ENCODE measurements at places on chromosomes 12 and 14.
A peak's percentile ranks its signal among the peaks of the same experiment; 100 is the strongest.

GRCh38 chr14:60396718-60397343, 89.0 kb downstream of the C14orf39 start:
- no peak for DNase-seq

DNA sequence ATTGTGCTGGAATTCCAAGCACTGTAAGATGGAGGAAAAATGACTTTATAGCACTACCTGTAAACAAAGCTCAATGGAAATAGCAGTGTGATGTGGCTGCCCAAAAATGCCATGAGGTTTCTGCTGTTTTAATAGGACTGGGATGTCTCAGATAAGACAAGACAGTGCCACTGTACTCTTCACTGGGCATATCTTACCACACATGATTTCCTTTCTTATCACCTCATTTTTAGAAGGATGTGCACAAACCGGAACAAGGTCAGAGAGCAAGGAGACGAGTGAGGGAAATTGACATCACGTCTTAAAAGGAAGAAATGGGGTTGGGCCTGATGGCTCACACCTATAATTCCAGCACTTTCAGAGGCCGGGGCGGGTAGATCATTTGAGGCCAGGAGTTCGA, 38.4 kb upstream of the FGD4 start:
- DNase-seq: no peak

- DNase-seq: no peak
Measured at GRCh38 chr14:36295642-36296627, 24.5 kb downstream of the MBIP start.

GRCh38 chr12:103880299-103881142, 39.5 kb upstream of the NT5DC3 start:
- peak; percentile 39 for DNase-seq

- no peak for DNase-seq
Measured at GRCh38 chr14:77554816-77555599, 56.4 kb upstream of the ISM2 start.

GRCh38 chr14:104228716-104229533, 90.5 kb downstream of the KIF26A start:
- DNase-seq: no peak

- no peak for DNase-seq
Measured at GRCh38 chr12:1205512-1206060, 214.6 kb downstream of the ERC1 start.

- DNase-seq: no peak
Measured at GRCh38 chr12:42283739-42284138, 42.2 kb downstream of the ZCRB1 start.

GRCh38 chr14:97280526-97280925, 483.3 kb downstream of the VRK1 start:
- DNase-seq: no peak

GRCh38 chr14:84490081-84490480, 1039.9 kb upstream of the FLRT2 start:
- DNase-seq: no peak

DNA sequence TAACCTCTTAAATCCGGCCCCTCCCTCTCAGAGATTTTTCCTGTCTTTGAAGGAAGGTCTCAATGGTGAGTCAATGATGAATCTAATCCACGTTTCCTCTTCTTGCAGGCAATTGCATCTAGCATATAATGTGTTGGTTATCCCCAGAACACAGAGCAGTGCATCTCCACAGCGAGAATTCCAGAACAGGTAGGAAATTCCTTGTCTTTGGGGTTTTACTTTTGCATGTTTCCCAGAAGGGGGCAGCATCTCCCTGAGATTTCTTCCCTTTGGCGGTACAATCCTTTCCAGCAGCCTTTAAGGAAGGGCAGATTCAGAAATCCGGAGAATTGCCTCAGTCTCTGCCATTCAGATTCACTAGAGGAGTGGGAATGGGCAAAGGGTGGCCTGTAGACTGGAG, 128.0 kb downstream of the KCNA5 start:
- no peak for DNase-seq

DNA sequence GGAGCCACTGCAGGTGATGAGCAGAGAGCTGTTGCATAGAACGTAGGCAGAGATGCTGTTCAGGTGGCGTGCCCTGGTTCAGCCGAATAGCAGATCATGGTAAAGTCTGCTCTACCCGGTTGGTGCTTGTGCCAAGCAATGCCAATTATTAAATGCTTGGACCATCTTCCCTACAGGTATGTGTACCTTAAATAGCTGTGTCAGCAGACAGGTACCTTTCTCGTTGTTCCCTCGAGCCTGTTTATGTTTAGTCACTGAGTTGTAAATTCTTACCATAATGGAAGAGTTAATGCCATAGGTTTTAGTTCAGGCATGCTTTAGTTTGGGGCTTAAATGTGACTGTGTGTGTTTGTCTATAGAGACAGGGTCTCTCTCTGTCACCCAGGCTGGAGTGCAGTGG, 112.5 kb upstream of the CPM start:
- no peak for DNase-seq

DNA sequence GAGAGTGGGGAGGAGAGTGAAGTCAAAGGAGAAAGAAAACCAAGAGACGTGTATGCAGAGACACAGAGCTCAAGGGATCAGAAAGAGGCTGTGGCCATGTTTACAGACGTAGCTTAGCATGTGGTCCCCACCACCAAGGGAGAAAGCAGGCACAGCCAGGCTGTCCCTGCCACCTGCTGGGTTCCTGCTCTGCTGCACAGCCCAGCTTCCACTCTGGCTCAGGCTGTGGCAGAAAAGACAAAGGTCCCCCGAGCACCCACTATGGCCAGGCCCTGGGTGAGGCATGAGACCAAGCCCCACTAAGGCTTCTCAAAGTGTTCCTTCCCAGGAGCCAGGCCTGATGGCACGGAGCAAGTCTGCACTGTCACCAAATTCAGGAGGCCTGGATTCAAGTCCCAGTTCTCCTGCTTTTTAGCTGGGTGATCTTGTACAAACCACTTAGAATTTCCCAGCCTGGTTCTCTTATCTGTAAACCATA, 25.9 kb upstream of the COL2A1 start:
- DNase-seq: no peak

DNA sequence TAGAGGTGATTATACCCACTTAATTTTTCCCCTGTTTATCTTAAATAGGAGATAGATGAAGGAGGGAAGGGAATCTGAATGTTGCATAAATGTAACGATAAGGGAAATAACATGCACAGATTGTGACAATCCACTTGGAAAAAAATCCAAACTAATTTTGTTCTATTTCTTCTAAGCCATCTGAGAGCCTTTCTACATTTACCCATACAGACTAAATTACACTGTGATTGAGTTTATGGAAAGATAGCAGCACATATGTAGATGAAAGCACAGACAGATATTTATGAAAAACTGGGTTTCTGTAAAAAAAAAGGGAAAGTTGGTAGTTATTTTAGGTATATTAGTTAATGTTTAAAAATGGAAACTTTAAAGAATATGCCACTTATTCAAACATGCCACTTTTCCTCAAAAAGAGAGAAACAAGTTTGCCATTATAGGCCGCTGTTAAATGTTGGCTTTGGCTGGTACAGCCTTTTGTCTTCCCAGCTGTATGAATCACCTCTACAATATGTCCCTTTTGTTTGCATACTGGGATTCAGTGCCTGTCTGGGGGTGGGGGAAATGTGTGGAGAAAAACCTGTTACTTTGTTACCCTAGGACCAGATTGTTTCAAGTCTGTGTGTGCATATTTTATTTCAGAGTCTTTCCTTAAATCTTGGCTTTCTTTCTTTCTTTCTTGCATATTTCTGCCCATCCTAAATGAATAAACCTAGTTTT, 470.2 kb upstream of the LMO3 start:
- DNase-seq: no peak

DNA sequence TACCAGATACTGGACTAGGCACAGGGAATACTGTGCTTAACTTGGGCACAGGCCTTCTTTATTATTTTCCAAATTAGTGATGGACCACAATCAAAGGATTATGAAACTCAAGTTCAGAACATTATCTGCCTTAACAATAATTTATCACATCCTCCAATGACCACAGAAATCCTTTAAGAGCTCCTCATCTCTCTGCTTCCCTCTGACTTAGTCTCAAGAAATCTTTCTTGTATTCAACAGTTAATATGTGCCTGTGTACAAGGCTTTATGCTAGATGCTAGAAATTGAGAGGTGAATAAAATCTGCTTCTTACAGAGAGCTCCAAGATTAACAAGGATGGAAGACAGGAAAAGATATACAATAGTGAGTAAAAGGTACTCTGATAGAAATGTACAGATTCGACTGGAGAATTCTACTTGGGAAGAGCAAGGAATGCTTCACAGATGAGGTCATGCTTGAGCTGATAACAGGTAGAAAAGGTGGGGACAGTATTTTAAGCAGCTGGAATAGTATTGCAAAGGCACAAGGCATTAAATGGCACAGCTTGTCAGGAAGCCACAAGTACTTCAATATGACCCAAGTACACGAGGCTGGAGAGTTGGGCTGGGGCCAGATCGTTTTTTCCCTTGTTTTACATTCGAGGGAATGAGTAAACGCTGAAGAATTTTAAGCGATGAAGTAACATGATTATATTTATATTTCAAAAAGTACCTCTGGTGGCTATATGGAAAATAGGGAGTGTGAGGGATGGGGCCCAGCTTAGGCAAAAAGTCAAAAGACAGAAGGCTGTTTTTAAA, 55.1 kb upstream of the ARID2 start:
- DNase-seq: no peak

GRCh38 chr12:7642287-7642686, 23.4 kb downstream of the APOBEC1 start:
- DNase-seq: no peak

DNA sequence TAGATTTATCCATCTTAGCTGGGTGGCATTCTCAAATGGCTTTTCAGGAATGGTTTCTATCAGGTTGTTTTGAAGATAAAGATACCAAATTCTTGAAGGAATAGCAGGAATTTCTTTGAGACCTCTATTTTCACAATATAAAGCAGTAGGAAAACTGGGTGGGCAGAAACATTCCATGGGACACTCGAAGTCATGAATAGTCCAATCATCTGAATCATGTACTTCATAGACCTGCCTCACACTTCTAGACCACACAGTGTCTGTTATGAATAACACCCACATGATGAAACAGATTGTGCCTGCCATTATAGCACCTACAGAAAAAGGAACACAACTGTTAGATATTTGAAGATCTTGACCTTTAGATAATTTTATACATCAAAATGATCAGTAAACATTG, 1.8 kb downstream of the KERA start:
- no peak for DNase-seq

GRCh38 chr14:72478471-72478893, 415.4 kb downstream of the DPF3 start:
- DNase-seq: no peak

GRCh38 chr14:50062438-50063085, 53.8 kb downstream of the VCPKMT start:
- DNase-seq: peak; percentile 93

DNA sequence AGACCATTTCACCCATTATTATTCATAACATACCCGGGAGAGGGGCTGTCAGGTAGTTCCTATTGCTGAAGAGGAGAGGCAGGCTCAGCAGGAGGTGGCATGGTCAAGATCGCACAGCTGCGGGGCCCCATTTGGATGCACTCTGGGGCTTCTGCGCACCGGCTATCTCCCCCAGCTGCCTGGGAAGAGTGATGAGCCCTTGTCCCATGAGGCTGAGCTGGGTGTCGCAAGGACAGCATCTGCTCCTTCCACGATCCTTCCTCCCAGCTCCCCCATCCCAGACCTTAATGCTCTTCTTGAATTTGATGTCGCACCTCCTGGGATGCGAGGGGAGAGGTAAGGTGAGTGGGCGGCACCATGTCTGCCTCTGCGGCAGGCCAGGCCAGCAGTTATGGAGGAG, 62.6 kb downstream of the SLC24A4 start:
- no peak for DNase-seq

- DNase-seq: no peak
Measured at GRCh38 chr12:93925585-93926205, 222.7 kb upstream of the PLXNC1 start.

DNA sequence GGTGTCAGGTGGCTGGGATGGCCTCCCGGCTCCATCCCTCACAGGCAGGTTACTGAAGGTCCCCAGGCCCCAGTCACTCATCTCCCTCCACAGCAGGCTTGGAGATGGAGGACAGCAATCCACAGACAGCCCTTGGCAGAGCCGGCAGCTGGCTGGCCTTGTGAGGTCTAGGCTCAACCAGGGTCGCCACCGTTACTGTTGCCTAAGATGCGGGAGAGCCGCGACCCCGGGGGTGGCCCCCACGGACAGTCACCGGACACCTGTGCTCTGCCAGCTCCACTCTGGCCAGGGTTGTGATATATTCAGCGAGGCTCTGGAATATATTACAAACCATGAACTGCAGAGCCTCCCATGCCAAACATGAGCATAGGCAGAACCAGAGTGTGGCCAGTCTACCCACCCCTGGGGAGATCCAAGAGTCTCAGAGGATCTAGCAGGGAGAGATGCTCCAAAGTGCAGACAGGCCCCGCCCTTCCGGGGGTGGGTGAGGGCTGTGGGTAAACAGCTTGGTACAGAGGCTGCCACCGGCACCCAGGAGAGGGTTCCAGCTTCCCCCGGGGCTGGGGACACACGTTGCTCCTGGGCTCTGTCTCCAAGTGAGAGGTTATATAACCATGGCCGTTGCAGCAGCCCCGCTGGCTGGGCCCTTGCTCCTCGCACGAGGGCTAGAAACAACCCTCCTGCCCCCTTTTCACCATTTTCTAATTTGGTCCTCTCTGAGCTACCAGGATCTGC, 55.9 kb upstream of the DIO3 start:
- no peak for DNase-seq

DNA sequence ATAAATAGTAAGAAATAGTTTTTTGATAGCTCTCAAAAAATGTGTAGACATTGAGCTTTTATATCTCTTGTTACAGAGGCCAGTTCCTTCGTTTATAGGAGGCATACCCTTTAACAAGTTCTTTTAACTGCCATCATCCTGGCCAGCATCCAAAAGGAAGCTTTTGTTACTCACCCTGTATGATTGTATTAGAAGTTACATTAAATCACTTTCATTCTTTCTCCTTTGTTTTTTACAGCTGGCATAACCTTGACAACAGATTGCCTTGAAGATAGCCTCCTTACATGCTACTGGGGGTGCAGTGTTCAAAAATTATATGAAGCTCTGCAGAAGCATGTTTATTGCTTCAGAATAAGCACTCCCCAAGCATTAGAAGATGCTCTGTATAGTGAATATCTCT, 20.1 kb downstream of the CGRRF1 start:
- DNase-seq: no peak

DNA sequence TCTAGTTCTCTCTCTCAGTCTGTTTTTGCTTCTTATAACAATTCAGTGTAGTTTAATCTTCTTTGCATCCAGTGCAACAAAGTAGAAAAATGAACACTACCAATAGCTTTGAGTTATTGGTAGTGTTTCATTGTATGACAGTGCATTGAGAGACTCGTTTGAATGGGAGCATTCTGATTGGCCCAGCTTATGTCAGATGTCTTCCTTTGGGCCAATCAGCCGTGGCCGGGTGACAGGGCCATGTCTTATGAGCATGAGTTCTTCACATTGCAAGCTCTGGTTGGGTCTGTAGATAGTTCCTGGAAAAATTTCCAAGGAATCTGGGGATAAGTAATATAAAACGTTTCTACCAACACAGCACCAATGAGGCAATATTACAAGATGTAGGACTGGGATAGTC, 36.5 kb downstream of the GYS2 start:
- DNase-seq: no peak
